Stimulated activated CD8-positive, alpha-beta memory T cell treated with anti-CD3 and anti-CD28 coated beads, Interleukin-2, amount 100 ng/mL, for 48 hours (primary cell): ENCODE measurements at places on chromosomes 1 and 21.

DNA sequence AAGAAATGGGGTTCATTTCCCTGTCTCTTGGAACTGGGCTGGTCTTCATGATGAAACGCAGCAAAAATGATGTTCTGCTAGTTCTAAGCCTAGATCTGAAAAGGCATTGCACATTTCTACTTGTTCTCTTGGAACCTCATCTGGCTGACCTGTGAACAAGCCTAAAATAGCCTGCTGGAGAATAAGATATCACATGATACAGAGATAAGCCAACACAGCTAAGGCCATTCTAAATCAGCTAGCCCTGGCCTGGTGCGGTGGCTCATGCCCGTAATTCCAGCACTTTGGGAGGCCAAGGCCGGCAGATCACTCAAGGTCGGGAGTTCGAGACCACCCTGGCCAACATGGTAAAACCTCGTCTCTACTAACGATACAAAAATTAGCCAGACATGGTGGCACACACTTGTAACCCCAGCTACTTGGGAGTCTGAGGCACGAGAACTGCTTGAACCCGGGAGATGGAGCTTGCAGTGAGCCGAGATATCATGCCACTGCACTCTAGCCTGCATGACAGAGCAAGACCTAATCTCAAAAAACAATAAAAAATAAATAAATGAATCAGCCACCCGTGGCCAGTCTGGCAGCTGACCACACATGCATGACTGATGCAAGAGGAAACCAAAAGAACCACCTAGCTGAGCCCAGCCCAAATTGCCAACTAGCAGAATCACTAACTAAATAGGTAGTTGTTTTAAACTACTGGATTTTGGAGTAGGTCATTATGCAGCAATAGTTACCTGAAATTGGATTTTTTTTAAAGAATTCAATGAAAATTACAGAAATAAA, 18.0 kb downstream of the CD244 start:
- no peak for DNase-seq

DNA sequence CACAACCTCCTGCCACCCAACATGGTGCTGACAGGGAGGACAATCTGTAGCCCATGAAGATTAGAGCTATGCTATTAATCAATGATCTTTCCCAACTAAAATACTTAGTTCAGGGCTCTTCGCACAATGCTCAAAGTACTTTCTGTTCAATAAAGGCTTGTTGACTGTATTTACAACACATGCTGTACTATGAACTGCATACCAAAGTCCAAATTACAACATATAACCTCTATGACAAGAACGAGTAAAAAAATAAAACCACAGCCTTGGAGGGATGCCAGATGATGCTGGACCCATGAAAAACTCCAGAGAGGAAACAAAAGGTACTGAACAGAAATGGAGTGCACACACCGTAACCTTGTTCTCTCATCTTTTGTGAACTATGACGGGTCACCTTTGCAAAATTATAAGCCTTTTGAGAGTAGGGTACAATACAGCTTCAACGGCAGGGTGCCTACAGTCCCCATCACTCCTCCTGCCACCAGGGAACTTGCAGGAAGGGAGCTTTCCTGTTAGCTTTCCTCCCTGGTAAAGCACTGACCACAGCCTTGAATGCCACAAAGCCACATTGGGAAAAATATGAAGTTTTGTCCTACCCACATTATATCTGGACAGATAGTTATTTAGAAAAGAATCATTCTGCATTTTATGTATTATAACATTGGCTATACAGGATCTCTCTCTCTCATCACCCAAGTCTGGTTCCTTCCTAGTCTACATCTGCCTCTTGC, 175.6 kb downstream of the NRIP1 start:
- no peak for DNase-seq

GRCh38 chr1:59698386-59698785, 116.4 kb upstream of the HOOK1 start:
- DNase-seq = no peak

- DNase-seq = no peak
These were observed 50.3 kb downstream of the ARID4B start for GRCh38 chr1:235277709-235278108.

- peak; percentile 89 for DNase-seq
These were observed 780 bp upstream of the RBM15 start for GRCh38 chr1:110338309-110338885.

DNA sequence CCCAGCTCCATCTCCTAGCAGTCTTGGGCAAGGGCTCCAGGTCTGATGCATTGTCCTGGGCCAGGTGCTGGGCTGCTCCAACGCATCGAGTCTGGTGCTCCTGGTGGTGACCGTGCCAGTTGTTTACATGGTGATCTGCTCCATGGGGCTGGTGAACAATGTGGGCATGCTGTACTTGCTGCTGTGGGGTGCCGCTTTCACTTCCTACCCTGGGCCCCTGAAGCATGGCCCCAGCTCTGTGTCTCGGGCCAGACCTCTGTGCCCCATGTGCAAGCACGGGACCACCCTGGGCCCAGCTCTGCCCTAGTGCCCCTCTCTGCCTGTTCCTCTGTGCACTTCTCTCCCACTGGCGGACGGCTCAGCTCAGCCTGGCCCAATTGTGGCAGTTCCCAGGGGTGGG, 119.4 kb downstream of the MAST2 start:
- DNase-seq = no peak

DNA sequence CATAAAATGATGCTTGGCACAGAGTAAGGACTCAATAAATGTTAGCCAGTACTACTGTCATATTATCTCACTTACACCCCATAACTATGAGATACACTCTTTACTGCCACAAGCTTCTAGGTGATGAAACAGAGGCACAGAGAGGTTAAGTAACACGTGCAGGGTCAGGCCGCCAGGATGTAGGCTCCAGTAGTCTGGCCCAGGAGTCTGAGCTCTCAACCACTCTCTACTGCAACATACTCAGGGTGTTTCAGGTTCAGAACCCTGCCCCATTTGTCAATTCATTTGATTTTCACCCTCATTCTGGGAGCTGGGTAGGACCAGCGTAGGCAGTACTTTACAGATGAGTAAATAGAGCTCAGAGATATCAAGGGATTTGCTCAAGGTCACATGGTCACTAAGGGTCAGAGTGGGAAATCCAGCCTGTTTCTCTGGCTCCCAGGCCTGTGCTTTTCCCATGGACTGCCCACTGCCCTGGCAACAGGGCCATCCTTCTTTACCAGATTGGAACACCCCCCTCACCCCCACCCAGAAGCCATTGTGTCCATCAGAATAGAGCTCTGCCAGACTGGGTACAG, 21.2 kb downstream of the IQGAP3 start:
- DNase-seq = no peak

- DNase-seq = no peak
These were observed 274.1 kb downstream of the TRABD2B start for GRCh38 chr1:47722909-47723580.

DNA sequence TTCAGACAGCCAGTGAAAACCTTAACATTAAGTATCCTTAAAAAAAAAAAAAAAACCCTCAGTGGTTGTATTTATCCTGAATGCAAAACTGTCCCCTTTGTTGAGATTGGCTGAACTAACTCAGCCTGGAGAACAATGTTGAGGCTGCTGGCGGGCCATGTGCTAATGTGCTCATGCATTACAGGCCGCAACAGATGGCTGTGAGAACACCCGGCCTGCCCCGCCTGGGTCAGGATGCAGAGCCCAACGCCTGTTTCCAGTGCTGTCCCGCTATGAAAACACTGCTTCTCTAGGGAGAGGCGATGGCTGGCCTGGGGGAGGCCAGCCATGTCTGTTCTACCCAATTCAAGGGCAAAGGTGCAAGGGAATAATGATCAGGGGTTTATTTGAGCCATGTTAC, 13.8 kb downstream of the OLIG2 start:
- no peak for DNase-seq
